Aorta (tissue), 5 donors: ENCODE measurements at places on chromosomes 2 and 18. TPM values are rescaled to one million over a fixed set of nuclear protein-coding genes. Genes with fewer than 3 reads are reported as not detected.
A peak's percentile ranks its signal among the peaks of the same experiment; 100 is the strongest.

GRCh38 chr2:207831584-207832248 lies 62.0 kb upstream of the FZD5 start:
- no peak for DNase-seq

- DNase-seq: no peak
Measured at GRCh38 chr2:63719052-63719451, 122.6 kb upstream of the UGP2 start.

DNA sequence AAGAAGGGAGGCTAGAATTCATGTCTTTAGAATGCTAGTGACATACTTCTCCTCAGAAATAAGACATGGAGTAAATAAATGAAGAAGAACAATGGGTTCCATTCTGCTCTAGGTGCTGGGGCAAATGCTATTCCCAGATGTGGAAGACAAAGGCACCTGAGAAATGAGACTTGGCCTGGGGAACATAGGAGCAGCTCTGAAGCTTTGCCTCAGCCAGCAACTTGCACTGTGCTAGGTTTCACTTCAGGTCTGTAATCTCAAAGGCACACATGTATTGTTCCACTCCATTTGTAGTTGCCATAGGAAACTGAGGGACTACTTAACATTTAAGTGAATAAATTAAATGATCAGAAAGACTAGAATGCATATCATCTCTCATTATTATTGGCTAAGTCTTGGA lies 538.9 kb upstream of the REG3G start:
- DNase-seq: no peak

GRCh38 chr18:54671291-54671881 lies 80.3 kb downstream of the DYNAP start:
- DNase-seq: no peak

GRCh38 chr2:5845798-5846330 lies 153.7 kb downstream of the SOX11 start:
- no peak for DNase-seq

DNA sequence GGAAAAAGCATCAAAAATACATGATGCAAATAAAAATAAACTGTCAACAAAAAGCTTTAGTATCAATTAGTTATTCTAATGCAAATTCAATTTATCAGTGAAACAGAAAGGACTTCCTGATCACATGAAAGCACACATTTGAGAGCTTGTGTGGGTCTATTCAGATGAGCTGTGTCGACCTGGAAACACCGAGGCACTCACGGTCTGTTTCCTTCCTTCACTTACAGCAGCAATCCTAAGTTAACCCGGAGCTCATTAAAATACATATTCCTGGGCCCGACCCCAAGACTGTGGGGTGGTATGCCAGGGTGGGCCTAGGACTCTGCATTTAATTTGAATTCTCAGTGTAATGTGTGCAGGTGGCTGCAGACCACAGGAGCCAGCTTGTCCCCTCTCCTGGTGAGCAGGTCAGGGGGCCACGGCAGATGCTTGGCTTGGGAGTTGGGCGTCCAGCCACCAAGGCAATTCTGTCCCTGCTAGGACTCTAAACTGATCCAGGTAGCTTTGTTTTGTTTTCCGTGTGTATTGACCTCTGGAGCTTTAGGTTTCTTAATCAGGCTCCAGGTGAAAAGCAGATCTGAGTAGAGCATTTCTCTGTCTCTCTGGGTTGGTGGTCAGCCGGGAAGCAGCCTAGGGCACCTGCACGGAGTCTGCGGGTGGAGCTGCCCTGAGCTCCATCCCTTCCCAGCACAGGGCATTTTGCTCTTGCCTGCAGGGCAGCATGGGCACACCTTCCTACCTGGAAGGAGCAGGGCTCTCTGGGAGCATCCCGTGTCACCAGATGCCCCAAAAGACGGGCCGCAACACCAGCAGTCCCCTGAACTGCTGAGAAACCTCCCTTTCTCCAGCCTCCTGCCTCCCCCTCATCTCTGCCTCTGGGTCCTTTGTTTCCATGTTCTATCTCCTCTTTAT lies 9.0 kb downstream of the MBP start:
- DNase-seq: peak; percentile 31

DNA sequence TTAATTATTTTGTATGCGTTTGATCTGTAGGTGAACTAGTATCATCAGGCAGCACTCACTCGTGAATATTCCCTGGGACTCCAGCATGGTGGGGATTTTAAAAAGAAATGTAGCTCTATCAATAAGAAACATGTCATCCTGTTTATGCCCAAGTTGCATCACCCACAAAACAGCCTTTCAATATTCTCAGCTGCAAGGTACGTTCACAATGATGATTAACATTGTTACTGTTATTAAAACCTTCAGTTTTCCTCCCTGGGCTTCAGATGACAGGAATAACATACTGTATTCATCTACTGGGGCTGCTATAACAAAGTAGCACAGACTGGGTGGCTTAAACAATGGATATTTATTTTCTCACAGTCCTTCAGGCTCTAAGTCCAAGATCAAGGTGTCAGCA lies 87.9 kb upstream of the KLHL29 start:
- DNase-seq: no peak

SOCS6 gene
- 19.6 TPM for total RNA-seq

FBXO48 gene
- total RNA-seq: 1.5 TPM

TBR1 gene
- not detected for total RNA-seq

OTOS gene
- not detected for total RNA-seq

ALPI gene
- not detected for total RNA-seq

HOXD12 gene
- total RNA-seq: not detected

PHOSPHO2 gene
- total RNA-seq: 4.3 TPM
